ENCODE measurements at places on chromosomes 4 and X.
A peak's percentile ranks its signal among the peaks of the same experiment; 100 is the strongest.

DNA sequence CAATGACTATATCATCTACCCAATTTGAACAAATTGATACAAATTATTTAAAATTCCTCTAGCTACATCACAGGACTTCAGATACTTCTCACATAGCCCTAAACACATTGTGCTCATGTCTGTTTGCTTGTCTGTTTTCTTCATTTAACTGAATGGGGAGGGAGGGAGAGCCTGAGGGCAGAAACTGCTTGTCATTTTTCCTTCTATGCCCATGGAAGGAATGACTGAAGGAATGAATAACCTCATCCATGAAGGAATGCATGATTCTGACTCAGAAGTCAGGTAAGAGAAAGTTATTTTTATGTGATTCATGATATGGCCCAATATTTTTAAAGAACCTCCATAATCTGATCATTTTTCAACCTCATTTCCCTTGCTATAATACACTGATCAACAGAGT is 418.0 kb upstream of the PITX2 start:
- no peak for DNase-seq

GRCh38 chrX:118872102-118872566 is 48.5 kb downstream of the ZCCHC12 start:
- DNase-seq, result peak; percentile 29

- no peak for DNase-seq
These were observed 12.2 kb downstream of the MGAT4D start for GRCh38 chr4:140485939-140486338.

- DNase-seq, result no peak
These were observed 428.8 kb downstream of the NKX6-1 start for GRCh38 chr4:84070289-84070688.

DNA sequence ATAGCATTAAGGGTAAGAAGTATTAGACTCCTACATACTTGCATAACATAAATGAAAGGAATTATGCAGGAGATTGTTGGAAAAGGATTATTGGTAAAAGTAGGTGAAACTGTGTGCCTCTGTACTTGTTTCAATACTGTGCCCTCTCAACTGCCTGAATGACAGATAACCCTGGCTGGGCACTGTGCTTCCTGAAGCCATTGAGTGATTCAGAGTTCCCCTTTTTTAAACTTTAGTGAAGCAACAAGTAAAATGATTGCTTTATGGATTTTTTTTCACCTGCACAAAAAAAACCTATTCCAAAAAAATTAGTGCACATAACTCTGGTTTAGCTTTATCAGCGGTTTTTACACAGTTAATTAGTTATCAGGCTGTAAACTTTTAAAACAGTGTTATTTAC is 204.8 kb downstream of the TRAM1L1 start:
- no peak for DNase-seq

- no peak for DNase-seq
These were observed 60.9 kb upstream of the LDB2 start for GRCh38 chr4:16959305-16959704.

DNA sequence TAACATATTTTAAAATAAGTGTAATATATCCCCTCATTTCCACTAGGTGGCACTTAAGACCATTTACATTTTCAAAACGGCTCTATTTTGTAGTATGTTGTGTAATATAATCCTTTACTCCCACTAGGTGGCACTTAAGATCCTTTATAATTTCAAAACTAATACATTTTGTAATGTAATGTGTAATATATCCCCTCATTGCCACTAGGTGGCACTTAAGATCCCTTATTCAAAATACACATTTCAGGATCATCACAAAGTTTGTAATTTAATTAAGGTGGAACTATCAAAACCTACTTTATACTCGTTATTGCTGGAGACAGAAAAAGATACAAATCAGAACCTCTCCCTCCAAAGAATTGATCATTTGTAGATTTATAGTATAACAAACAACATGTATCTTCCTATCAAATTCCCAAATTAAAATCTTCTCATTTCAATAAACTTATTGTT is 132.5 kb downstream of the ARHGAP6 start:
- DNase-seq, result no peak

GRCh38 chrX:114906984-114907510 is 110.4 kb downstream of the IL13RA2 start:
- no peak for DNase-seq

DNA sequence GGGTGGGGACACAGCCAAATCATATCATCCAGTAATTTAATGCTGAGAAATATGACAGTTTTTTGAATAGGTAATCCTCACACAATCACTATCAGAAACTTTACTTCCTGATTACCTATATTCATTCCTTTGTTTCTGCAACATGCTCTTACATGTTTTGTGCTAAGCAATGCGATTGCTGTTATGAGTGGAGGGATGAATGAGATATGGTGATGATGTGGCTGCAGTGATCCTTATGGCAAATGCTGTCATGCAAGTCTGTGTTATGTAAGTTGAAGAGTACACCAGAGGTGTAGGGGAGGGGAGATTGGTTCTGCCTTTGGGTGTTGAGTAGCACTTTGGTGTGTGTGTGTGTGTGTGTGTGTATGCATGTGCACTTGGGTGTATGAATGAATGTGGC is 14.6 kb downstream of the HERC3 start:
- no peak for DNase-seq

GRCh38 chr4:144056800-144057199 is 37.6 kb upstream of the GYPB start:
- DNase-seq, result no peak

DNA sequence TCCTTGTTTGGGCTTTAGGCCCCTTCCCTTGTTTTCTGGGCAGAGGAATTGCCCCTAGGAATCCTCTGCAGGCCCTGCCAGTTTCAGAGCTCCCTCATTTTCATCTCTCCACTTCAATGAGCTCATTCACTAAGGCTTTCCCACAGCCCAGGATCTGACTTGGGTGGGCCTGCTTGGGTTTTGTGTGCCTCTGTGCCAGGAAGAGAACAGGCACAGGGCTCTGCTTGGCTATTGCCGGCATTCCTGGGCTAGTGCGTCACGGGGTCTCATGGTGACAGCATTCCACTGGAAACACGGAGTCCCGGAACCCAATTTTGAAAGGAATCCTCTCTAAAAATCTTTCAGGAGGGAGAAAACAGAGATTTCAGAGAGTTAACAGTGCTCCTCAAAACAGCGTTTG is 150.5 kb downstream of the VCX3A start:
- DNase-seq, result no peak

DNA sequence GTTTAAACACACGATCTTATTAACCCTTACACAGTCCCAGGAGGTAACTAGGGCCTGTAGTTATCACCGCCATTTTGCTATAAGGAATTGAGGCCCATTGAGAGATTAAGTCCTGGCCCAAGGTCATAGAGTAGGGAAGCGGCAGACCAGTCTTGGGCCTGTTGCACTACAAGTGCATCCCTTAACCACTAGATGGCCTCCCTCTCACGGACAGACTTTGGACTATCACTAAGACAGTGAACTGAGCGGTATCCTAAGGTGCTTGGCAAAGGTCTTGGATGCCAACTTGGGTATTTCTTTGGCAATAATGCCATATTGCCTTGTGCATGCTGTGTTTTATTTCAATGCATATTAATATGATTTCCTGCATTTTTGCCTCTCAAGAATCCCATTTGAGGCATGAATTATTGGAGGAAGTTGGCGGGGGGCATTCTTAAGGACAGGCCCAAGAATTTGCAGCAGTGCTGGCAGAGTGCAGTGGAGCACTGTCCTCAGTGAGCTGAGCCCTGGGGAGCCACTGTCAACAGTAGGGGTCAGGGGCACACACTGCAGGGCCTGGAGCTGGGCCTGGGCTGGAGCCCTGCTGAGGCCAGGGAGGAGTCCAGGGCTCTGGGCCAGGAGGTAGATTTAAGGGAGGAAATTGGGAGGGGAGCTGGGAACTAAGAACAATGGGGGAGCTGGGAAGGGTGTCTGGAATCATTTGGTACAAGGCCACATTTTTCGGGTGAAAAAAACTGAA is 147.4 kb downstream of the SMIM20 start:
- DNase-seq, result no peak

DNA sequence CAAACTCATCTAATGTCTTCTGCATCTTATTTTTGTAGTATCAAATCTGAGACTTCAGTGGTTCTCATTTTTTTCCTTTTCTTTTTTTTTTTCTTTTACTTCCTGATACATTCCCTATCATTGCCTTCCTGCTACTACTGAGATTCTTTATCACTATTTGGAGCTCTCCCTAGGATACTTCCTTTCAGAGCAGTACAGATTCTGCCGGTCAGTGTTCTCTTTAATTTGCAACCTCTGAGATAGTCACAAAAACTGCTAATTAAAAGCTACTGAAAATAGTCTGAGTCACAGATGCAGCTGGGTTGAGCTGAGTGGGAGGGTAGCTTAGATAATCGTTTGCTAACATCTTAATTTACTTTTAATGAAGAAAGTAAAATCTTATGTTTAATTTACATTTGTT is 1279.7 kb downstream of the ARAP2 start:
- no peak for DNase-seq

DNA sequence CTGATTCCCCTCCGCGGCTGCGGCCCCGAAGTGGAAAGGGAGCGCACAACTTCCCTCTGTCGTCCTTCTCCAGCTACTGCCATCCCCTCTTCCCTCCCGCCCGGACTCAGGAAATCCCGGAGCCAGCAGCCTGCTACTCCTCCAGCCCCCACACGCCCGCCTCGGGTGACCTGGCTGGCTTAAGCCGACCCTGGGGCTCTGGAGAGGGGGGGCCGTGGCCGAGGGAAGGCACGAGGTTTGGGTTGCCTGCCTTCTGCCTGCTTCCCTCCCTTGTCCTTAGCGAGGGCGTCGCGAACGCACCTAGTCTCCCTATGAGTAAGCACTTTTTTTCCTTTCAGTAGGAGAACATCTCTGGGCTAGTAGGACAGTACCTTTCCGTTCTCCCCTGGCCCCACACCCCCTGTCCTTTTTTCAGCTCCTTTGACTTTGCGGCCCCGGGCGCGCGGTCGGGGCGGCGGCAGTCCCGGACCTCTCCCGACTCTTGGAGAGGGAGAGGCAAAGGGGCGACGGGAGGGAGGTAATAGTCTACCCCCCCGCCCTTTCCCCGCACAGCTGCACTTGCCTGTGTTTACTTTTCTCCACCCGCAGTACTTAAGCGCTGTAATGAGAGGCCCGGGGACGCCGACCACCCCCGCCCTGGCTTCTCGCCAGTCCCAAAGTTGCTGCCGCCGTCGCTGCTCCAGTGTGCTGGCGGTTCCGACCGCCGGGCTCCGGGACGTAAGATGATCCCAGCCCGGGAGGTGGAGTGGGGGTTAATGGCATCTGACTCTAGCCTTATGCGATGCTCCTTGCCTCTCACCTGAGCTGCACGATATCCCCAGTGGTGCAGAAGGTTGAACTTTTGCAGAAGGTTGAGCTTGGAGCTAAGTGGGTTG is 868 bp downstream of the PLS3 start:
- peak; percentile 49 for DNase-seq

GRCh38 chr4:97950836-97951235 is 192.4 kb downstream of the STPG2 start:
- no peak for DNase-seq

- no peak for DNase-seq
These were observed 8.0 kb downstream of the CHIC2 start for GRCh38 chr4:54056360-54056759.

- DNase-seq, result no peak
These were observed 105.2 kb downstream of the UCHL1 start for GRCh38 chr4:41361794-41362526.

DNA sequence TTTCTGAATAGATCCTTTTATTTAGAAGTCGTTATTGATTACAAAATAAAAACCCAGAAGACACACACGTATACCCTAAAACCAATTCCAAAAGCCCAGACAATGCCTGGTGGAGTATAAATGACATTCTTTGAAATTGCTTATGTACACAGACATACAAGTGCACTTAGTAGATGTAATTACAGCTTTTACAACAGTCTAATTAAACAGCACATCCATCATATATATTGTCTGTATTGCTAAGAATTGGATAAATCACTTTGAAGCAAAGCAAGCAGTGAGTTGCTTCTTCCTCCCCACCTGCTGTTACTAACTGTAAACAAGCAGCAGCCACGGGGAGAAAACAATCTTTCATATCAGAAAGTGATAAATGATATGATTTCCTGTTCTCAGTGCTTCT is 645.7 kb downstream of the TLL1 start:
- no peak for DNase-seq

DNA sequence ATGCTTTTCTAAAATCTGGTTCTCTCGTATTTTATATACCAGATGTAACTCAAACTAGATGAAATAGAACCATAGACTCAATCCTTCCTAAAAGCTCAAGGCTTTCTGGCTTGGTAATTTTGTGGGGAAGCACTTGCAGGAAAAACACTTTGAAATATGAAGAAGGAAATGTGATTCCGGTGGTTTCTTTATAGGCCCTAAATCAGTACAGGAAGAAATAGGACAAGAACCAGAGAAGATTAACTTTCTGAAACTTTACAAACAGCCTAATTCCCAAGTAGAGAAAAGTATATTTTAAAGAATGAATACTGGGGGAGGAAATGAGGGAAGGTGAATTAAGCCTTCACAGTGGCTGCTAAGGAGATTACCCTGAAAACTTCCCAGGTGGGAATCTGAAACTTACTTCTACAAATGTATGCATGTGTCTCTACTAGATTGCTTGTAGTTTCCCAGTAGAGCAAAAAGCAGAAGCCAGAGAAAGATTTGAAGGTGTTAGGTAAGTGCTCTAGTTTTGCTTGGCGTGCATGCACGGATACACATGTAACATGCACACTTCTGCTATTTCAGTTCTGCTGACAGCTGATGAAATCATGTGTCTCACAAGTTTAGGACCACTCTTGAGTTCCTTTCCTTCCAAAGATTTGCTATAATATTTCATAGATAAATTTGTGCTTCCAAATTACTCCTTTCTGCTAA is 92.1 kb downstream of the AFF1 start:
- DNase-seq, result no peak

DNA sequence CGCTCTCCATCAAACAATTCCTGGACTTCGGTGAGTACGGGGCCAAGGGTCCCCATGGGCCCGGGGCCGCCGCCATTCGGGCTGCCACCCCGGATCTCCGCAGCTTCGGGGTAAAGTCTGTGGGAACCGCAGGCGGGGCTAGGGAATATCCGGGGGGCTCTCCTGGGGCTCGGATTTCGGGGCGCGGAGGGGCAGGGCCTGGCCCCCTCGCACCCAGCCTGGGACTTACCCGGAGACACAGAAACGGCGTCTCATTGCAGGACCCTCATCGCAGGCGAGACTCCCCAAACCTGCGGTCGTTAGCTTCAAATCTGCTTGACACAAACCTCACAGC is 413 bp downstream of the PDK3 start:
- DNase-seq, result no peak

GRCh38 chr4:83783215-83783614 is 247.3 kb downstream of the GPAT3 start:
- DNase-seq, result no peak

DNA sequence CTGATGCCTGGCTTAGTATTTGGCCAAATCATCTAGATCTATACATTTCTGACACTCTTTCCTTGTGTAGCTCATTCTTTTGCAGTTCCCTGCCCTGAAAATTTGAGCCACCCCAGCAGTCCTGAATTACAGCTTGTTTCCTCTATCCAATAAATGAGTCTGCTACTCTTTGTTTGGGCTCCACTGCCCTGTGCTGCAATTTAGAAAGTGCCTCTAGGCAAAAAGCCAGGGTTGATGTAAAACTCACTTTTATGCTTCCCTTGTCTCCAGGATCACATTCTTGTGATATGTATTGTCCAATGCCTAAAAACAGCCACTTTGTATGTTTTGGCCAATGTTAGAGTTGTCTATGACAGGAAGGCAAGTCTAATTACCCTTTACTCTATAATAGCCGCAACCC is 101.7 kb upstream of the MAP3K15 start:
- no peak for DNase-seq
